NCI-H2171 (cell line): ENCODE measurements at places on chromosomes 13 and 19.

DNA sequence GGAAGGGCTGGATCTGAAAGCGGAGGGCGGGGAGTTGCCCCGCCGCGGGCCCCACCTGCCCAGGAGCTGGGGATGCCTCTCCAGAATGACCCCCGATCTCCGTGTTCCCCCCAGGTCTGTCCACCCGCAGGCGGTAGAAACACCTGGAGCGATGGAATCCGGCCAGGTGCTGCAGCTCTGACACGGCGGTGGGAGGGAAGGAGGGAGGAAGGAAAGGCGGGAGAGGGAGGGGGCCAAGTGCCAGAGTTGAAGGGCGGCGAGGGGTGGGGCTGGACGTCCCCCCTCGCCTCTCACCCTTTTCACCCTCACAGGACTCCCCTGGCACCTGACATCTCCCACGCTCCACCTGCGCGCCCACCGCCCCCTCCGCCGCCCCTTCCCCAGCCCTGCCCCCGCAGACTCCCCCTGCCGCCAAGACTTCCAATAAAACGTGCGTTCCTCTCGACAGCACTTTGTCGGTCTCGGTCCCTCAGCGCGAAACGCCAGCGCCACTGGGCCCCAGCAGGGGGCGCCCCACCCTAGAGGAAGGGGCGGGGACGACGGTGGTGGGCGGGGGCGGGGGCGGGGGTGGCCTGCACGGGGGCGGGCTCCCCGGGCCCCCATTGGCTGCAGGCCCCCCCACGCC, 337 bp upstream of the FXYD7 start:
- peak; percentile 32 for DNase-seq

DNA sequence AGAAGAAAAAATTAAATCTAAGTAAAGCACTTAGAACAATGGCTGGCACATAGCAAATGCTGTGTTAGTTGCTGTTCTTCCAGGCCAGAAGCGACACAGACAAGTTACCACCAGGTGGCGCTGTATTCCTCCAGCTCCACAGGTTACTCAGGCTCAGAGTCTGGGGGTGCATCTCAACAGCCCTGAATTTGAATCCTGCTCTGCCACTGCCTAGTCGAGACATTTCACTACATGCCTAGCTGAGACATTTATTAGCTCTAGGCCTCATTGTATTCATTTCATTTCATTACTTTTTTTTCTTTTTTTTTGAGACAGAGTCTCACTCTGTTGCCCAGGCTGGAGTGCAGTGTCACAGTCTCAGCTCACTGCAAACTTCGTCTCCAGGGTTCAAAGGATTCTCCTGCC, 16.4 kb upstream of the CYP2B6 start:
- peak; percentile 42 for DNase-seq

DNA sequence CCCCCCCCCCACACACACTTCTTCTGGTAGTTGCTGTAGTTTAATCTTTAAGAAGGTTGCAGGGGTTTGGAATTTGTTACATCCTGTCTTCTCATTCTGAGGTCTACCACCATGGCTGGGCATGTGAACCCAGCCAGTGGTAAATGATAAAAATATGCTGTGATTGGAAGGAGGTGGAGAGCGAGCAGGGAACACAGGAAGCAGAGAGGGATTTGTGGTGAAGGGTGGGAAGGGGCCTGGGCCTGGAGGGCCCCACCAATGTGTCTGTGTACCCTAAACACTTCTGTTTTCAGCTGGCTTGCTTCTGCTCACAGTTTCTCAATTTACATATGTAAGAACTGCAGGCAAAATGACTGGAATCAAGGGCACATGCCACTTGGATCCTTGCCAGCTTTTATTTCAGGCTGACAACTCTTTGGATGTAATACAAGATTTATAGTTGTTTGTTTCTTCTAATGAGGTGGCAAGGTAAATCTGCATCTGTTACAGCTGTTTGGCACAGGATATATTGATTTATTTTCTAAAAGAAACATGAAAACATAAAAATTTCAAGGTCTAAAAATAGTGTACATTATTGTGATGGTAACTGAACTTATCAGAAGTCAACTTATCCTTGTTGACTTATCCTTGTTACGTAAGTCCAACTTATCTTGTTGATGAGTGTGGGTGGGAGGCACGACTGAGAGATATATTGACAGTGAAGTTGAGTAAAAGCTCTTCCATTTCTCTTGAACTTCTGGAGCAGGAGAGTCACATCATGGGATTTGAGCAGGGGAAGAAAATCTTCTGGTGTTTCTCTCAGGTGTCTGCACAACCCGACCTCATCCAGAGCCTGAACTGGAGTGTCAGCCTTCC, 313.2 kb downstream of the SHISA2 start:
- DNase-seq: peak; percentile 66

GRCh38 chr19:48609571-48610108, 3.1 kb downstream of the SPACA4 start:
- no peak for DNase-seq

DNA sequence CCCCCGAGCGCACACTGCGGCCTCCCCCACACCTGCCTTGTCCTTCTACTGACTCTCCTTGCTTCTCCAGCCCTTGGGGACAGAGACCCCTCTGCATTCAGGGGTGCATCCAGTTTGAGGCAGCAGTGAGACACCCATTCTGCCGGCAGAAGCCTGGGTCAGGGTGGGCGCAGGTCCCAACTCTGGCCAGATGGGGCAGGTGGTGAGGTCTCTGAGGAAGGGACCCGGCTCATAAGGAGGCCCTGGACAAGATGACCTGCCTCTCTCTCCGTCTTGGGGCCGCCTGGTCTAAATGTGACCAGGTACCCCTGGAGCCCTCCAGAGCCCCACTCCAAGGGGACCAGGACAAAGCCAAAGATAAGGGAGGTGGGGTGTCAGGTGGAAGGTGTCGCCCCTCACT, 6.1 kb downstream of the CHERP start:
- no peak for DNase-seq

DNA sequence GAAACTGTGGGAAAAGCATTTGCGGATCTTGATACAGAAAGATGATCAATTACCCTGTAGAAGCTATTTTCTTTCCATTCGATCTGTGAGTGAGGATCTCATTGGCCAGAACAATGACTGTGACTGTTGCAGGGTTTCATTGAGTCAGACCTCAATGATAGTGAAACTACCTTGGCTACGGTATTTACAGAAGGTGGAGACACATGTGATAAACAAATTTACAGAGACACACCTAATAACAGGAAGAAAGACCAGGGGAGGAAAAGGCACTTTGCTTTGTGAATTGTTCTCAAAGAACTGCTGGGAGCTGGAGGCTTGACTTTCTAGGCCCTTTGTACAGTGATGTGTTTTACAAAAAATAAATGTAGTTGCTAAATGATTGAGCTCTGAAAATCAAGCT, 19.9 kb upstream of the ARGLU1 start:
- DNase-seq: no peak

DNA sequence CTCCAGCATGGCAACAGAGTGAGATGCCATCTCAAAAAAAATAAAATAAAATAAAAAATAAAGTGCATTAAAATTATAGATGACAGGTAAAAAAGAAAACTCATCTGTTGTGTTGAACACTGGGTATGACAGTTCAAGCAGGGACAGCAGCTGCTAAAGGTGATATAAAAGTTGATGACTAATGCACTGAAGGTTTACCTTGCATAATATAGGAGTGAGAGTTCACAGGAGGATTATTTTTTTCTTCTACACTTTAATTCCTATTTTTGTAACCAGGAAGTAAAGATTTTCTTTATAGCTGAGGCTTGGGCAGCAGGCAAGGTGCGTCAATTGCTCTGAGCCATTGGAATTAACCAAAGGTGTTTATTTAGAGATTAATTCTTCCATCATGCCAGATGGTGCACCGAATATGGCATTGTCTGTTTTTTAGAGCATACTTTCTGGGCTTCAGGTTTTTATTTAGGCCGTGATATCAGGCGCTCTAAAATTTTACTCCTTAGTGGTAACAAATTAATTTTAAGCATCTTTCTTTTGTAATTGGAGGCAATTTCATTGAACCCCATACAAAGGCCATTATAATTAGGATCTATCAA, 337.0 kb upstream of the SLC10A2 start:
- peak; percentile 33 for DNase-seq

GRCh38 chr13:102510072-102510471, 86.7 kb upstream of the TPP2 start:
- DNase-seq: no peak

DNA sequence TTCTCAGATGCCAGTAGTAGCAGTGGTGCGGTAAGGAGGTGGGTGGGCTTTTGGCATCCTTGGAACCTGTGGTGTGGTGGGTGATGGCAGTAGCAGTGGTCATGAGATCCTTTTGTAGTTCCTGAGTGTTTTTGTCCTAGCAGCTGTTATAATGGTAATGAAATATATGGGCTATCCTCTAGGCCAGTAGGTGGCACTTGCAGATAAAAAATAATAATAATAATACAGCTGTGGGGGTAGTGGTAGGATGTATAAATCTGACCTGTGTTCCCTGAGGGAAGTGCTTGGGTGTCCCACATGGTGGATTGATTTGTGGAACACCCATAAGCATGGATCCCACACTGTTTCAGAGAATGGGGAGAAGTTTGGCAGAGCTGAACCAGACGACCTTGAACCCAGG, 334.0 kb downstream of the SLITRK5 start:
- no peak for DNase-seq

GRCh38 chr19:52942386-52943133, 19.3 kb upstream of the ZNF888 start:
- peak; percentile 31 for DNase-seq

DNA sequence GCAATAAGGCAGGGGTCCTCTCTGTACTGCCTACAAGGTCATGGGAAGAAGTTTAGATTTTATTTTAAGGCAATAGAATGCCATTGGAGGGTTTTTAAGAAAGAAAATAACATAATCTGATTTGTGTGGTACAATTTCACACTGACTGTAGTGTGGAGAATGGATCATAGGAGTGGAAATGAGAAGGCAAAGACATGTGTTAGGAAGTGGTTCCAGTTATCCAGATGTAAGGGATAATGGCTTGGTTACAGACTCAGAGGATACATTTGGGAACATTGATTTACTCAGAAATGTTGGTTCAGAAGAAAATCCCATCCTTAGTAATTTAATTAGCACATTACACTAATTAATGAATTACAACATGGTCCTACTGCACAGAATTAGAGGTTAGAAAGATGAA, 788.2 kb downstream of the SLITRK5 start:
- DNase-seq: no peak

- DNase-seq: no peak
Measured at GRCh38 chr19:45757695-45758094, 11.4 kb downstream of the SIX5 start.

DNA sequence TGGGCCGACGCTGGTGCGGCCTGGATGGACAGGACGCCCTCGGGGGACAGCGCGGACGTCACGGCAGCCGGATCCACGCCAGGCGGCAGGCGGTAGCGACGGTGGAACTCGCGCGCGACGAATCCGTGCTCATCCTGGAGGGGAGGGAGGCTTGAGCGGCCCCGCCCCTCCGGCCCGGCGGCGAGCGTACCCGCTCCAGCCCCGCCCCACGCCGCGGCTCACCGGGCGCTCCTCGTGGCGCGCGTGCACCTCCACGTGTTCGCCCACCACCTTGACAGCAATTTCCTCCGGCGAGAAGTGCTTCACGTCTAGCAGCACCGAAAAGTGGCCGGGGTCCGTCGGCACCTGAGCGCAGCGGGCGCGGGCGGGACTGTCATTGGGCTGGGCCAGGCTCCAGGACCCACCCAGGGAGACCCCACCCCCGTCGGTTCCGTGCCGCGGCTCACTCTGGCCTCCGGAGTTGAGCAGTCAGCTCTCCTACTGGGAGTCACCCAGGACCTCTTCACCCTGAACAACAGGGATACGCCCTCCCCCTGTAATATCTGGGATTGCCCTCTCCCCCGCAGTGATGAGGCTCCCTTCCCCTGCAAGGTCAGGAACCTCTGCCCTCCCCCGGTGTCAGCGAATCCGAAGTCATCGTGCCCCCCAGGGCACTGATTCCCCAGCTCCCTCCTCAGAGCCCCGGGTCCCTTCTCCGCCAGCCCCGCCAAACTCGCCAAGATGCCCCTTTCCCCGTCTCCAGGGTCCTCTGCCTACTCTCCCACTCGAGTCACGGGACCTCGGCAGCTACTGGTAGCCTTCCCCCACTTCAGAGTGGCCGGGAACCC, 1.1 kb downstream of the HSPB6 start:
- DNase-seq: peak; percentile 8

DNA sequence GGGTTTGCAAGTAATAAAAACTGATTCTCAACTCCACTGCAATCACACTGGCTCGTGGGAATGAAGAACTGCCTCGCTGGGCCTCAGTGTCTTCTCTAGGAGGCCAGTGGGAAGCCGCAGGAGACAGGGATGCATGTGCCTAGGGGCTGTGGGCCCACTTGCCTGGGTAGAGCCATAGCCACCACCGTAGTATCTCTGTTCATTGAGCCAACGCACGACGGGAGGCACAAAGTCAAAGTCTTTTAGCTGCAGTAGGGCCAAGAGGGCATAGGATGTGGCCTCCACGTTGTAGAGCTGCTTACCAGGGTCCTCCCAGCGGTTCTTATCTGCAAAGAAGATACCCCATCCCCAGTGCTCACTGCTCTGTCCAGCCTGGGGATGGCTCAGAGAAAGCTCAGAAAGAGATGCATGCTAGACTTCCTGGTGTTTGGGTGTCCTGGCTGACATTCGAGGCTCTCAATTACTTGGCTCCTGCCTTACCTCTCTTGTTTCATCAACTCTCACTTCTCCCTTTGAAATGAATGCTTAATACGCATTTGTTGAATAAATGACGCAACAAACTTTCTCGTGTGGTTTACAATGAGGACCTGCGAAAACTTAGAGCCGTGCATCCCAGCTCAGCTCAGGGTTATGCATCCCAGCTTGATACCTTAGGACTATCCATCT, 16.1 kb upstream of the TNFSF14 start:
- DNase-seq: no peak

DNA sequence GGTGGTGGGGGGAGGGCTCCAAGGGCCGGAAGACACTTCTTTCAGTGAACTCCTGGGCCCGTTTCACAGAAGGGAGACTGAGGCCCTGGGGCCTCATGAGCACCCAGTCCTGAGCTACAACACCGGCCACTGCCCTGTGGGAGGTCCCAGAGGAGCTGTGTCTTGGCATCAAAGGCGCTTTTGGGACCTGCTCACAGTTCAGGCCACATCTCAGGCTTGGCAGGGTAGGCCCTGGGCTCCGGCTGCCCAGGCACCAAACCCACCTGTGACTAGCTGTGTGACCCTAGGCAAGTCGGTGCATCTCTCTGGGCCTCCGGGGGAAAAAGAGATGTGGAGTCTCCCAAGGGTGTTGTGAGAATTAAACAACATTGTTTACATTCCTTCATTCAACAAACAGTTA, 29.5 kb downstream of the NFILZ start:
- DNase-seq: no peak

GRCh38 chr19:49557641-49558325, 22.6 kb downstream of the NOSIP start:
- no peak for DNase-seq

GRCh38 chr13:71801781-71802180, 65.2 kb downstream of the DACH1 start:
- peak; percentile 95 for DNase-seq

GRCh38 chr19:35560677-35561076, 2.8 kb downstream of the ATP4A start:
- DNase-seq: no peak

GRCh38 chr19:19654441-19654840, 9.0 kb downstream of the ATP13A1 start:
- DNase-seq: no peak

GRCh38 chr13:29922896-29923295, 72.5 kb upstream of the UBL3 start:
- DNase-seq: no peak
